ENCODE measurements at places on chromosomes 2 and 18.

GRCh38 chr2:200300638-200301314 lies 5.7 kb upstream of the SPATS2L start:
- DNase-seq: peak; percentile 17

DNA sequence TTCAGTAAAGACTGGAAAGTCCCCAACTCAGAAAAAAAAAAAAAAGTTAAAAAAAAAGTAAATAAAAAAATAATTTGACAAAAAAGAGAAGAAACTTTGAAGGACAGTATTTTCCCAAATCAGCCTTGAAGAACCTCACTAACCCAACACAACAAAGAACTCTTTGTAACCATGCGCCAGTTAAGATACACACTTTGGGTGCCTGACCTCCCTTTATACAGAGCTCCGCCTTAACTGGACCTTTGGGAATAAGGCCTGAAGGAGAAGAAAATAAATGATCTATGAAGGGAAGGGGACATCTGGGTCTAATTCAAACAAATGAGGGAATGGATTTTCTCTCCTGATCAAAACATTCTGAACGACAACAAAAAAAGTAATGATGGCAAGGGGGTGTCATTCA lies 2.2 kb upstream of the GFPT1 start:
- DNase-seq: no peak

DNA sequence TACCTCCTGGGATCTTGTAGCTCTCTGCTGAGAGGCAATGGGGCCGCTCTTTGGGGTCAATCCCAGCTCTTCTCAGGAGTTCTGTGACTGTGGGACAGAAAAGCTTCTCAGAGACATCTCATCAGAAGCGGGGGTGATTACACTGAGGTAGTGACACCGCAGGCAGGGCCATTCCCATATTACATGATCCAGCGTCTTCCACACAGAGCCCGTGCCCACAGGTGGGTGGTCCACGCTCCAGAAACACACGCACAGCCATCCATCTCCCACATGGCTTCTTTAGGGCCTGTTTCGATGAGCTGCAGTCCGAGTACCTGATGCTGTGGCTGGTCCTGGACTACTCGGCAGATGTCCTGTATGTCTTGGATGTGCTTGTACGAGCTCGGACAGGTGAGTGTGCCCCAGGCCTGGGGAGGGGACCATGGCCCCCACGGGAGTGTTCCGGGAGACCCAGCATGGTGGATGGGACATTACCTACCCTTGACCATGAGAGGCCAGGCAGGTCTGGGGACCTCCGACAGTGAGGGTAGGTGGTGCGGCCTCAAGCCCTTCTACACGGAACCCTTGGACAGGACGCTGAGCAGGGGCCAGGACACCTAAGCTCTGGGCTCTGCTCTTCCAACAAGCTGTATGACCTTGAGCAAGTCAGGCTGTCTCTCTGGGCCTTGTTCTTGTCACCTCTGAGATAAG lies 45.5 kb downstream of the CNGA3 start:
- DNase-seq: no peak

DNA sequence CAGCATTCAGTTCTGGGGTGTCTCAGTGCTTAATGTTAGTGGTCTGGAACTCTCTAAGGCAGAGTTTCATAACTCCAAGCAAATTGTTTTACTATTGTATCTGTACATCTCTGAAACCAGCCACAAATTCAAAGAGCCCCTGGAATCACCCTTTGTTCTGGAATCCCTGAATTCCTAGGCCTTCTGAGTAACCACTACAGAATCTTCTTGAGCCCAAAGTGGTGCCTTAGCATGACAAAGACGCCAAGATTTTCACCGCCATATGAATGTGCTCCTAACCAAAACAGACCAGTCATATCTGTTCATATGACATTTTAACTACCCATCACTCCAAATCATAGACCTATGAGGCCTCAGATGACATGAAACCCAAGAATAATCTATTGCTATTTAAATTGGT lies 668.1 kb downstream of the EPHA4 start:
- DNase-seq: no peak

- no peak for DNase-seq
Measured at GRCh38 chr2:85523903-85524335, 15.0 kb upstream of the MAT2A start.

GRCh38 chr2:98583816-98584618 lies 24.3 kb downstream of the COA5 start:
- DNase-seq: no peak

- no peak for DNase-seq
Measured at GRCh38 chr2:112108178-112108832, 29.9 kb upstream of the FBLN7 start.

DNA sequence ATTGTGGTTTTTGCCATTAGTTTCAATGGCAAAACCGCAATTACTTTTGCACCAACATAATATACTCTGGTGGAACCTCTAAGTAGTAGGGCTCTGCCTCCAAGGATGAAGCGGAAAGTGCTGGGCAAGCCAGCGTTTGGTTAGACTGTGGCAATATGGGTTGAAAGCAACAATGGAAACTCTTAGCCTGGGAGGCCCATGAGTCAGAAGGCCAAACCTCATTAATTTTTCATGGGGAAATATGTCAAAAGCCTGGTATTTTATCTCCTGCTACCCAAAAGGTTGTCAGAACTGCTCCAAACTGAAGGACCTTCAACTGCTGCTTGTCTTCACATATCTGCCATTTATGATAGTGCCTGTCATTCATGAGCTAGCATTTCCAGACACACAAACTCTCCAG lies 179.1 kb upstream of the CYP26B1 start:
- no peak for DNase-seq

- DNase-seq: peak; percentile 80
Measured at GRCh38 chr18:23884681-23885375, 129.7 kb upstream of the TTC39C start.

GRCh38 chr2:231050018-231050901 lies 6.4 kb upstream of the PSMD1 start:
- no peak for DNase-seq

- no peak for DNase-seq
Measured at GRCh38 chr2:165382362-165382761, 87.1 kb upstream of the CSRNP3 start.

DNA sequence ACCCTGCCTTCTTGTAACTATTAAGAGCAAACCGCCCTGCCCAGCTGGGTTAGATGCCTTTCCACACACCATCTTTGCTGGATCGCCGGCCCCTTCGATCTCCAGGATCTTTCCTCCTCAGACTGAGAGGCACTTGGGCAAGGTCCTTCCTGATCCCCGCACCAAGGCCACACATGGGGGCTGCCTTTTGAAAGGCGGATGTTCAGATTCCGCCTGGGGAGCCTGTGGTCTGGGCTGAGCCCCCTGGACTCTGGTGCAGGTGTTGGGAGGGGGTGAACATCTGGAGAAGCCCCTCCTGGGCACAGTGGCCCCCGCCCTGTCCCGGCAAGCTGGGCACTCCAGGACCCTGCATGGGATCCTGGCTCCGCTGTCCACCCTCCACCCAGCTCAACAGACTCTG lies 135.4 kb upstream of the HDAC4 start:
- DNase-seq: no peak

DNA sequence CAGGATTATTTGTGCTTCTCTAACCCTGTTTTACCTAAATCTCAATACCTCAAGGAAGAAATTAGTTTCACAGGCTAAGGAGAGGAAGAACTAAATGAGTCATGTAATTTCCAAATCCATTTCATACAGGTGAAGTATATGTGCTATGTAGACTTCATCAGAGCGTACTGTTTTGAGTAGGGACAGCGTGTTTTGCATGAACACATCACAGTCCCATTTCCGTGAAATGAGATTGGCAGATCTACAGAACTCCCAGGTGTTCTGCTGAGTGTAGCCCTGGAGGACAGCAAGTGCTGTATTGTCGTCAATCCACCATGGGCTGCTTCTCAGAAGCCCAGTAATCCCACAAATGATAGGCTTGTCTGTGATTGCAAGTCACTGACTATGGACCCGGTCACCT lies 97.7 kb downstream of the XRCC5 start:
- DNase-seq: no peak

DNA sequence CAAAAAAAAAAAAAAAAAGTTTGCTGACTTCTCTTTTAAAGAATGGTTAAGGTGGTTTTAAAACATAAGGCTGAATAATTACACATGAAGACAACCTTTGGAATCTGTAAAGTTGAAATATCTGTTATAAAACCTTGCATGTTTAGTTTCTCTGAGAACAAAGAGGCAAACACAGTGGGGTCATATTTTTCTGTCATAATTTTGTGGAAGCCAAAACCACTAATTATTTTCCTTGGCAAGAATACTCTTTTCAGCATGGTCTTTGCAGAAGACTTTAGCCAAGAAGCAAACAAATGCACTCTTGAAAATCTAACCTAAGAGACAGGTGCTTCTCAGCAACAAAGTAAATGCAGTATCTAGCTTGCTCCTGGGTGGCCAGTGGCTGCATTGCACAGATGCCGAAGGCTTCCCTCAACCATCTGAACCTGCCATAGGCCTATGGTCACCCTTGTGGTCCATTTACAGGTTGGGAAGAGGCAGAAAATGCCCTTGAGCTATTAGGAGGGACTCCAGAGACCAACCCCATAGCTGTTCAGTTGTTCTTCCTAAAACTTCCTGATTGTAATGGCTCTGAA lies 44.8 kb downstream of the ZAP70 start:
- no peak for DNase-seq

- DNase-seq: no peak
Measured at GRCh38 chr2:128039535-128039934, 11.7 kb upstream of the SAP130 start.

DNA sequence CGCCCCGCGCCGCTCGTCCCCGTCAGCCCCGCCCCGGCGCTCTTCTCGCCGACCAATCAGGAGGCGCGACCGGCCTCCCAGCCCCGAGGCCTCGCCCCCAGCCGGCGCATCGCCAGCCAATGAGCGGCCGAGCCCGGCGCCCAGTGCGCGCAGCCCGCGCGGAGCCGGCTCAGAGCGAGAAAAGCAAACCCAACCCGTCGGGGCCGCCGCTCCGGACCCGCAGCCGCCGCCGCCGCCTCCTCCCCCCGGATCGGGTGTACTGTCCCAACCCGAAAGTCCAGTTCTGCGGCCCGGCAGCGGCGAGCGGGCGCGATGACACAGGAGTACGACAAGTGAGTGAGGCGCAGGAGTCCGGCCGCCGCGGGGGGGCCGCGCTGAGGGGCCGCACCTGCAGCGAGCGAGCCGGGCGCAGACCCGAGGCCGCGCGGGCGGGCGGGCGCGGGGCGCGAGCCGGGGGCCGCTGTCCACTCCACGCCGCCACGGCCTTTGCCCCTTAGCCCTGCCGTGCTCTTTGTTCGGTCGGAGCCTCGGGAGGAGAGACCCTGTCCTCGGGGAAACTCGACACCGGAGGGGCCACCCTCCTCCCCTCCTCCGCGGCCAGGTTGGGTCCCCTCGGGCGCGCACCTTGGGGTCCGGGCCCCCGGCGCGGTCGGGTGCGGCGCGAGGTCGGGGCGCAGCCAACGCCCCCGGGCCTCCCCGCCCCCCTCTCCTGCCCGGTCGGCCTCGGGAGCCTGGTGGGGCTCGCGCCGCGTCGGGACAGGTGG lies at the start of gene GRHL1:
Gene GRHL1, plus strand, starts transcription at position 172 of the 764 bp plus-strand sequence. Its CDS starts 141 bp downstream, at position 313.
- DNase-seq: peak; percentile 98

DNA sequence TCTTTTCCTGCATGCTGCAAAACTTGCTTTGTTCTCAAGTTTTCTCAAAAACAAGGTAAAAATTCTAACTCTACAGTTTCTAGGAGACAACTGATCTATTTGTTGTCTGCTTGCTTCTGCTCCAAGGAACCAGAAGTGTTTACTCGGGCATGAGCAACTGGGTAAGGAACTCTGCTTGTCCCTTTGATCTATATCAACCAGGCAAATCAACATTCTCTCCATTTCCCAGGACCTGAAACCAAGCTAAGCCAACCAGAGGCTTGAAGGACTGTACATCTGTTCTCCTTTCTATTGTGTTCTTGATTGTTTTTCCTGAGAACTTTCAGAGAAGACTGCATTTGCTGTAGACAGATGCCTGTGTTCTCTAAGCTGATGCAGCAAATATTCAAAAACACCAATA lies 335.0 kb upstream of the KCNH7 start:
- no peak for DNase-seq

DNA sequence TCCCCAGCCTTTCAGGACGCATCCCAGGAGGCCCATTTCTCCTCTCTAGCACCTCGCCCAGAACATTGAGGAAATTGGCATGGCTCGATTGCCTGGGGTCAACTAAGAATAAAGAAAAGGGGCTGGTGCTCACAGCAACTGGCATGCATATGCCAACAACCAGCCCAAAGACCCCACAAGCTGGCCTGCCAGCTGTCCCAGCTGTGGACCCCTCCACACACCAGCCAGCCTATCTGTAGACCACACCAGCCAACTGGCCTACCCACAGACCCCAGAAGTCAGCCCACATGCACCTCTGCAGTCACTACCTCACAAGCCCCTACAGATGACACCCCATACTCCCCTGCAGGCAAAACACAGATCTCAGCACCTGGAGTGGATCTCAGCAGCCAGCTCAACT lies 123.8 kb upstream of the ID2 start:
- DNase-seq: no peak

DNA sequence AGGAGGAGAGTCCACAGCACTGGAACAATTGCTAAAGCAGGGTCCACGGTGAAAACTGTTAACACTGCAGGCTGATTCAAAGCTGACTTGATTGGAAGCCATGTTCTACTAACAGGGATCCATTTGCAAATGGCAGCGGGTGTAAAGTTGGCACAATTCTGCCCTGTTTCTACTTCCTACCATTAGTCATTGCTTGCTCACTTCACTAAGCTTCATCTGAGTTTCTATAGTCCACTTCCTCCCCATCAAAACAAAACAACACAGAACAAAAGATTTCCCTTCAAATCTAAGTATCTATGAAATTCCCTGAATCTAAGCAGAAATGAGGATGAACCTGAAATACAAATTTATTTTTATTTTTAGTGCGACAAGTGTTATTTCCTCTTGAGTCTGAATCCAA lies 187.4 kb upstream of the SOX11 start:
- DNase-seq: no peak

DNA sequence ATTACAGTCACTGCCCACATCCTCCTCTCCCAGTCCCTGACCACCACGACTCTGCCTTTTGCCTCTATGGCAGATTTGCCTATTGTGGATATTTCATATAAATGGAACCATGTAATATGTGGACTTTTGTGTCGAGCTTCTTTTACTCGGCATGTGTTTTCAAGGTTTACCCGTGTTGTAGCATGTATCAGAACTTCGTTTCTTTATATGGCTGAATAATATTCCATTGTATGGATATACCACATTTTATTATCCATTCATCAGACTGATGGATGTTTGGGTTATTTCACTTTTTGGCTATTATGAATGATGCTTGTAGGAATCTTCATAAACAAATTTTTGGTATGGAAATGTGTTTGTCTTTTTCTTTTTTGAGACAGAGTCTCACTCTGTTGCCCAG lies 24.2 kb upstream of the E2F6 start:
- DNase-seq: no peak

GRCh38 chr18:4230450-4231168 lies 224.5 kb downstream of the DLGAP1 start:
- no peak for DNase-seq

DNA sequence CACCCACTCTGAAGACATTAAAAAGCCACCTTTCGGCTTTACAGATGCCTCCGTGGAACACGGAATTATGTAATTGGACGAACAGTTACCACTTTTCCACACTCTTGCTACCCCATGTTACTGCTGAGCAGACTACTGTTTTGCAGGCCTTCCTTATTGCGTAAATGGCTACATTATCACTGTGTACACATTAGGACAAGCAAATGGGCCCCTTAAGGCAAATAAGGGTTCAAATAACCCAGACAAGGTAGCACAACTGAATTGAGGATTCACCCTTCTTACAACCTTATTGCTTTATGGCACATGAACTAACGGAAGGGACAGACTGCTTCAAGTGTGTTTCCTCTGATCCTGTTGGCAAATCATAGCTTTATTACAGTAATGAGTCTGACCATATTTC lies 832.2 kb upstream of the FANCL start:
- no peak for DNase-seq

- DNase-seq: no peak
Measured at GRCh38 chr2:236865052-236865451, 220.6 kb upstream of the COPS8 start.

Measured in NCI-H345 (cell line).